ENCODE measurements at places on chromosomes 16 and 17.

- DNase-seq = no peak
Measured at GRCh38 chr16:50705436-50706110, 12.2 kb downstream of the NOD2 start.

DNA sequence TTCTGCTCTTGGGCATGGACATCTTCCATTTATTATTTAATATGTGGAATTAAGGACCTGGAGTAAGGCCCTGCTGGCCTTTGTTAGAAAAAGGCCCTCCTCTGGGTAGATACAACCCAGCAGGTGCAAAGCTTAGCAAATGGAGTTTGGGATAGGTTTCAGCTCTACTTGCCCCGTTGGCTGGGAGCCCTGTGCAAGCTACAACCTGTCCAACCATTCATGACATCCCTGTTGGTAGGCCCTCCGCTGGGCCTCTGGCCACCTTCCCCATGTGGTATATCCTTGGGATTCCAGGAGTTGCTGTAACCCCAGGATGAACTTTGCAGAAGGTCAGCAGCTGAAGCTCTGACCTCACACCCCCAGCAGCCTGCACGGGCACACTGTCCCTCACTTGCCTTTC, 6.4 kb downstream of the NGFR start:
- DNase-seq = no peak

- no peak for DNase-seq
Measured at GRCh38 chr17:58377093-58377601, 25.1 kb upstream of the SUPT4H1 start.

DNA sequence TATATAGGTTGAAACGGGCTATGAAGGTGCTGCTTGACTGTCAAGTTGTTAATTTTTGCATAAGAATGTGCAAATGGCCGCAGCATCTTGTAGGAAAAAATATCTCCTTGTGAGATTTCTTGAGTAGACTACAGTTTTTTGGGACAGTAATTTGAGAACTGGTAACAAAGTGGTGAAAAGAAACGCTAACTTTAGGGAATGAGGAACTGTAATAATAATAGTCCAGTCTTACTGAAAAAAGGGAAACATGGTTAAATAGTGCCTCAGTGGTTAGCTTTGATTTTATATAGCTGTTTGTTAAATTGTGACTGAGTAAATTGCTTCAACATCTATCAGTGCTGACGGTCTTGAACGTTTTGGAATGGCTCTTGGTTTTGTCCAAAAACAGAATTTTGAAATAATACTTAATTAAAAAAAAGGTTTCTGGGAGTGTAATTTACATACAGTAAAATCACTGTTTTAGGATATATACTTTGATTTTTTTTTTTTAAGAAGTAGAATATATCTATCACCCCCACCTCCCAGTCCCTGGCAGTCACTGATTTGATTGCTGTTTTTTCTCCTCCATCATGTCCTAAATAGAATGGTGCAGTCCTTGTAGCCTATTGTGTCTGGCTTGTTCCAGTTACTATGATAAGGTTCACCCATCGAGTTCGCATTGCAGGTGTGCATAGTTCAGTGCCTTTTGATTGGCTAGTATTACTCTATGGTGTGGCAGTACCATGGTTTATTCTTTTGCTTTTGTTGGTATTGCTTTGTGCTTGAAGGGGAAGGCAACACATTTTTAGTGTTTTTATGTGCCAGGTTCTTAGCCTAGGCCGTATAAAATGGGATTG, 2.8 kb downstream of the HAPSTR1 start:
- no peak for DNase-seq

DNA sequence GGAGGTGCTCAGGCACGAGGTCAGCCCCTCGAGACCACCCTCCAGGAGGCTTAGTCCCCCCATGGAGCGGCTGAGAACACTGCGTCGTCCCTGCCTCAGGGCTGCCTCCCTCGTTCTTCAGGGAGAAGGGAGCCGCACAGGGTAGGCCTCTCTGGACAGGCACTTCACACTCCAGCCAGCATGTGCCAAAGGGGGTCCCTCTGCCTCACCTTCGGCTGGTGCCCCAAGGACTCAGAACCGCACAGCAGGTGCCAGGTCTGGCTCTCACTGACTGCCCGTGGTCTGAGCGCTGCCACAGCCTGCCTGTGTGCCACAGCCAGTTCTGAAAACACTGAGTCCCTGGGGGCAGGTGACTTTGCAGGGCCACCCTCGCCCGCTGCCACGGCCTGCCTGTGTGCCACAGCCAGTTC, 7.1 kb downstream of the P2RX5 start:
- no peak for DNase-seq

GRCh38 chr16:78641433-78641832, 542.0 kb downstream of the WWOX start:
- no peak for DNase-seq

GRCh38 chr16:26464576-26465266, 602.0 kb upstream of the C16orf82 start:
- DNase-seq = no peak

DNA sequence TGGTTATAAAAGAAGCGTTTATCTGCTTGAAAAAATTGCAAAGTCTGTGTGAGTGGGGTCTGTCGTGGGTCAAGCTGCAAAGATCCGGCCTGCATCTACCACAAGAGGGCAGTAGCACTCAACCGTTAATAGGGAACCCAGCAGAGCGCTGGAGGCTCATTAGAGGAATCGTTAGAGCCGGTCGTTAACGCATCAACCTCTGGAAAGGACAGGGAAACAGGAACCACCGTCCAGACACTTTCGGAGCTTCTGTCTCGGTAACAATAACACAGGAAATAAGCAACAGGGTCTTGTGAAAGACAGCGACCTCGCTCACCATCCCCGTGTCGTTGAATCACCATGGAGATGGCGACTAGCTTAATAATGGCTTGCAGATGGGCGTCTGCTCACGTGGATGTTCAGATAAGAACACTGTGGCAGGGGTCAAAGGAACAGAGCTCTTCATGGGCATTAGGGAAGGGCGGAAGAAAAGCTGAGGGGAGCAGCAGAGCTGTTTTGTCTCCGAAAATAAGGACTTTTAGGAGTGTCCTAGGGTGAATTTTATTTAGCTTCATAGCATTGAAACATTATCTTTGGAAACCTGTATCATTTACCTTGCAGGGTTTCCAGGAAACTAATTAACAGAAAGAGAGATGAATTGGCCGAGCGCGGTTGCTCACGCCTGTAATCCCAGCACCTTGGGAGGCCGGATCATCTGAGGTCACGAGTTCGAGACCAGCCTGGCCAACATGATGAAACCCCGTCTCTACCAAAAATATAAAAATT, 11.9 kb upstream of the NSRP1 start:
- peak; percentile 59 for DNase-seq

DNA sequence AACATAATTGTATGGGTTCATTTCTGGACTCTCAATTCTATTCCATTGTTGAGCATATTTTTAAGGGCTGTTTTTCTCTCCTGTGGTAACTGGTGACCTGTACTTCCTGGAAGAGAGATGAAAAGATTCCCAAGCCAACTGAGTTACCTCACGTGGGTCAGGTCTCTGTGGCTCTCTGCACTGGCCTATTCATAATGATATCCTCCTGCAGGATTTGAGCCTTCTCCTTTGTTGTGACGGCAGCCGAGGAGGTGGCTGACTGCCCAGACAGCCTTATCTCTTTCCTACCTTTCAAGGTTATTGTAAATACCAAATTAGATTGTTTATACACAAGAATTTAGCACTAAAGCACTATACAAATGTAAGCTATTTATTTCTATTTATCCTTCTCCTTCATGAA, 2.7 kb upstream of the ACE start:
- DNase-seq = no peak

- DNase-seq = no peak
Measured at GRCh38 chr16:12225255-12225654, 248.7 kb downstream of the SNX29 start.

GRCh38 chr17:79413611-79414010, 197.2 kb downstream of the RBFOX3 start:
- no peak for DNase-seq

DNA sequence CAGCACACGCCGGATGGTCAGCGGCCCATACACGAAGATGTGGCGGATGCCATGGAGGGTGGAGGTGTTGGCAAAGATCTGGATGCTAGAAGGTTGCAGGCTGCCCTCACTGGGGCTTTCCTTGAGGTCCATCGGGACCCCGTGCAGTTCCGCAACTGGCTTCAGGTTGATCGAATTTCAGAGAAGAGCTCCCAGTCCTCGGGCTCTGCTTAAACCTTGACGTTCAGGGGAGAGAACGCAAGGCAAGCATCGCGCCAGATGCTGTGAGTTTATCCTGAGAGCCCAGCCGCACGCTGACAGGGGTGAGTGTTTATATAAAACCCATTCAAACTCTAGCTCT, 98.7 kb upstream of the CCL2 start:
- DNase-seq = no peak

DNA sequence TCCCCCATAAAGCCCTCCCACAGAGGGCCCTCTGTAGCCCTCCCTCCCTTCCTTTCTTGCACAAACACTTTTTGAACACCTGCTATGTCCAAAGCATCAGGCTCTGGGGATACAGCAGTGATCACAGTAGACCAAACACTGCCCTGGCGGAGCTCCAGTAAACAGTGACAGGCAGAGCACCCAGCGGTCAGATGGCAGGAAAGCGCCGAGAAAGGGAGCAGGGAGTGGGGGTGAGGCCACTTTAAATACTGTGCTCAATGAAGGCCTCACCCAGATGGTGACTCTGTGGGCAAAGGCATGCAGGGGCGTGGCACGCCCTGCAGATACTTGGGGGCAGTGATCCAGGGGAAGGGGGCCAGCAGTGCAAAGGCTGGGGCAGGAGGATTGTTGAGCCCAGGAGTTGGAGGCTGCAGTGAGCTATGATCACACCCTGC, 7.6 kb downstream of the PRR29 start:
- DNase-seq = no peak

GRCh38 chr17:50469671-50470305, 1.1 kb upstream of the CHAD start:
- no peak for DNase-seq

DNA sequence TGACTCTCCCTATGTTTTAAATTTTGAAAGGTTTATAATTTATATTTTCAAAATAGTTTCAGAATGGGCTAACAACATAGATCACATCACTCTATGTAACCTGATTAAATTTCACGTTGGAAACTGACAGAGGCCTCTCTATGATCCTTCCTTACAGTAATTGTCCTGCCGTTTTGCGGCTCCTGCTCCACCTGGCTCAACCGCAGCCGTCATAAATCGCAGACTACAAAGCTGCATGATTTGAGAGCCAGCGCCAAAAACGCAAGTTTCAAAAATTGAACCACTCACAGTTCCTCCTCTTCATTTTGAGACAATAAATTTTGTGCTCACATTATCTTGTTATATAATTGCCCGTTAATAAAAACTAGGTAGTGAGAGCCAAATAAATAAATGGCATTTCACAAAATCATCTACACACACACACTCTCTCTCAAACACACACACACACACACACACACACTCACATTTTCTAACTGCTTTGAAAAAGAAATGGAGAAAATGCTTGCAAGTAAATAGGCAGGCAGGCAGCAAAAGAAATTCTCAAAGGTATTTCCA, 263.1 kb upstream of the PSMD7 start:
- DNase-seq = no peak

- no peak for DNase-seq
Measured at GRCh38 chr17:20120836-20121235, 111.7 kb downstream of the SPECC1 start.

DNA sequence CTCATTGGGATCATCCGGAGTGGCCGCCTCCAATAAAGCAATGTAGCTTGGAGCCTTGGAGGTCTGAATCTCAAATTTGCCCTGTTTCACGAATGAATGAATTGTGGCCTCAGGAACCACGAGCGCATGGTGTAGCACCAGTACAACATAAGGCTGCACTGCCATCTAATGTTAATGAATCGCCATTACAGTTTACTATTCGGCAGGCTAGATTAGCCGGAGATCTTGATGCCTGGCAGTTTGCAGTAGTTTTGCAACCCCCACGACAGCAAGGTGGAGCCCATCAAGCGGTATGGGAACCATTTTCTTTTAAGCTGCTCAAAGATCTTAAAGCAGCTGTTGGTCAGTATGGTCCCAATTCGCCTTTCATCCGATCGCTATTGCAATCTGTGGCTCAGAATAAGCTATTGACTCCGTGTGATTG, 18.8 kb downstream of the ALOX15B start:
- DNase-seq = no peak

GRCh38 chr16:53445534-53445933, 11.3 kb downstream of the RBL2 start:
- DNase-seq = no peak

DNA sequence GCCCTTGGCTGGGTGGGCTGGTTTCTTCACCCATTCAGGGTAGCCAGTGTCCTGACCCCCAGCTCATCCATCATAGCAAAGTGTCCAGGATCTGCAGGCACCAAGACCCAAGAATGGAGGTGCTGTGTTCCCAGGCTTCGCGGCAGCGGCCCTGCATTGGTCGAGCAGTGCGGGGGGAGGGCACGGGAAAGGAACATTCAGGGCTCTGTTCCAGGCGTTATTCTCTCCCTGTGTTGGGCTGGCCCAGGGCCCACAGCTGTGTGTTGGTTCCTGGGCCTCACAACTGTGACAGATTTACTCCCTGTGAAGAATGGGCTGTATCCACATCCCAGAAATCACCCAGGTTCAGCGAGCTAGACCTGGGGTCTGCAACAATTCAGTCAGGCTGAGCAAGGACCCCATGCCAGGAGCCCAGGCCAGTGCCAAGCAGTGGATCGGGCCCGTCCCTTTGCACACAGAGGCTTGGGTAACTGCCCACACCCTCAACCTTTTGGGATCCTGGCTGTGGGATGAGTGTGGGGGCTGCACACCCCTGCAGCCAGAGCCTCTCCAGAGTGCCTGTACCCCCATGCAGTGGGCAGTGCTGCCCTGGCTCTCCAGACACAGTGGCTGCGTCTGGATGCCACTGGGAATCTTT, 10.0 kb downstream of the GPT2 start:
- DNase-seq = no peak

- no peak for DNase-seq
Measured at GRCh38 chr16:80002261-80002660, 401.7 kb upstream of the MAF start.

- DNase-seq = no peak
Measured at GRCh38 chr17:80615376-80615775, 70.7 kb downstream of the RPTOR start.

- DNase-seq = no peak
Measured at GRCh38 chr17:32518646-32519227, 31.9 kb downstream of the CDK5R1 start.

DNA sequence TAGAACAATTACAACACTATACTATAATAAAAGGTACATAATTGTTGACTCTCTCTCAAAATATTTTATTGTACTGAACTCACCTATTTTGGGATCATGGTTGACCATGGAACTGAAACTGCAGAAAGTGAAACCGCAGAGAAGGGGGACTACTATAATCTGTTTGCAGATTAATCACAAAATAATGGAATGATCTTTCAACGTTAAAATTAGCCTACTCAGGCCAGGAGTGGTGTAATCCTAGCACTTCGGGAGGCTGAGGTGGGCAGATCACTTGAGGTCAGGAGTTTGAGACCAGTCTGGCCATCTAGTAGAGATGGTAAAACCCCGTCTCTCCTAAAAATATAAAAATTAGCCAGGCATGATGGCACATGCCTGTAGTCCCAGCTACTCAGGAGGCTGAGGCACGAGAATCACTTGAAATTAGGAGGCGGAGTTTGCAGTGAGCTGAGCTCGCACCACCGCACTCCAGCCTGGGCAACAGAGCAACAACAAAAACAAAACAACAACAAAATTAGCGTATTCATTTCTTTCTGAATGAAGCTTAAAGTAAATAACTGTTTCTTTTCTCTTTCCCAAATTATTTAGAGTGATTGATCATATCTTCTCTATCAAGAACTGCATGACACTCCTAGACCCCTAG, 45.6 kb downstream of the IKZF3 start:
- no peak for DNase-seq

Data from stimulated activated CD8-positive, alpha-beta memory T cell treated with anti-CD3 and anti-CD28 coated beads, Interleukin-4, amount 100 ng/mL, for 24 hours (primary cell).